ENCODE measurements at places on chromosomes 6 and 20.
A peak's percentile ranks its signal among the peaks of the same experiment; 100 is the strongest.

- no peak for DNase-seq
Measured at GRCh38 chr20:45318948-45319347, 10.8 kb upstream of the MATN4 start.

- DNase-seq = no peak
Measured at GRCh38 chr6:30748851-30749540, 4.6 kb upstream of the IER3 start.

DNA sequence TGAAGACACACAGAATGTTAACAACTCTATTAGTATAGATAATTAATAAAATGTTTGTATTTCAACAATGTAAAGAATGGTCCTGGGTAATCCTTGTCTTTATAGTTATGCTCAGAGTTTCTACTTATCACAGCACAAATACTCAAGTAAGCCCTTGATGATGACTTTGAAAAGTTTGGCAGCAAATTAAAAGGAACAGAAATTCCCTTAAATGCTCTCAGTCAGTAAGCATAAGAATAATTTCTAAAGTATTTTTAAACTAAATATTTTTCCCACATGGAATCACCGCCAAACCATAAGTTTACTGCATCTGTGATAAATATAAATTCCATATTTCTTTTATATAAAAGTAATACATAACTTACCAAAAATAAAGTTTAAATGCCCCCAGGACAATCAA is 96.1 kb downstream of the COL12A1 start:
- DNase-seq = no peak

DNA sequence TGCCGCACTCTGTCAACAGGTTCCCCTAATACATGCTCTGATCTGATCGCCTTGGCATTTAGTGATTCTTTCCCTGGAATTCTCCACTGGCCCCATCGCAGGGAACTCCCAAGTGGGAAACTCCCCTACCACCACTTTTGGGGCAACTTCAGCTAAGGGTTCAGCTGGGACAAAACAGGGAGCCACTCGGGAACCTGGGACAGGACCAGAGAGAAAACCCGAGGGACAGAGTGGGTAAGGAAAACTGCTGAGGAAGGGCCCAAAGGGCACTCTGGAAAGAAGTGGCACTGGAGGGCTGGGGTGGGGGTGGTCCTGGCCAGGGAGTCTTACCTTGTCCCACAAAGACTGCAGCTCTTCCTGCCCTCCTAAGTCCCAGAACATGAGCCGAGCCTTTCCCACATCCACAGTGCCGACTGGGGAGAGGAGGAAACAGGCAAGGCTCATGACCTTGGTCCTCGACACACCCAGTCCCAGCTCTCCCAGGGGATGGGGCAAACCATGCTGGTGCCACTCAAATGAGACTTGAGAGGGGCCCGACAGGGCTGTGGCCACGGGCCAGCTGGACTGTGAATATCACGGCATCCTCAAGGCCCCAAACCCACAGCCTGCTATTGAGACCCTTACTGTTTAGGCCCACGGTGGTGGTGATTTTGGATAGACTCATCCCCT is 1.6 kb downstream of the ARFRP1 start:
- no peak for DNase-seq

DNA sequence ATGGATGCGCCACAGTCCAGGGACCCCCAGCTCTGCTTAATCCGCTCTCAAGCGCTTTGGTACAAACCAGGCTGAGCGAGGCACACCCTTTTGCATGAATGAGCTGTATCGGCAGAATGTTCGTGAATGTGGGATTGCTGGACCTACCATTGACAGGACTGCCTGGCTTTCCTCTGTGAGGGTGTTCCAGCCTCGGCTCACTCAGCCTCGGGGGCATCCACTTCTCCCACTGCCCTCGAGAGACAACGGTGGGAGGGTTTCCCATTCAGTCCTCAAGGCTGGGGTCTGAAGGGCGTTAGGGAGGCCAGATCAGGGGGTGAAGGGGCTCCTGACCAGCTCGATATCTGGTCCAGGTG is 17.4 kb downstream of the MDFI start:
- DNase-seq = no peak

- no peak for DNase-seq
Measured at GRCh38 chr6:47306887-47307286, 2.8 kb downstream of the TNFRSF21 start.

DNA sequence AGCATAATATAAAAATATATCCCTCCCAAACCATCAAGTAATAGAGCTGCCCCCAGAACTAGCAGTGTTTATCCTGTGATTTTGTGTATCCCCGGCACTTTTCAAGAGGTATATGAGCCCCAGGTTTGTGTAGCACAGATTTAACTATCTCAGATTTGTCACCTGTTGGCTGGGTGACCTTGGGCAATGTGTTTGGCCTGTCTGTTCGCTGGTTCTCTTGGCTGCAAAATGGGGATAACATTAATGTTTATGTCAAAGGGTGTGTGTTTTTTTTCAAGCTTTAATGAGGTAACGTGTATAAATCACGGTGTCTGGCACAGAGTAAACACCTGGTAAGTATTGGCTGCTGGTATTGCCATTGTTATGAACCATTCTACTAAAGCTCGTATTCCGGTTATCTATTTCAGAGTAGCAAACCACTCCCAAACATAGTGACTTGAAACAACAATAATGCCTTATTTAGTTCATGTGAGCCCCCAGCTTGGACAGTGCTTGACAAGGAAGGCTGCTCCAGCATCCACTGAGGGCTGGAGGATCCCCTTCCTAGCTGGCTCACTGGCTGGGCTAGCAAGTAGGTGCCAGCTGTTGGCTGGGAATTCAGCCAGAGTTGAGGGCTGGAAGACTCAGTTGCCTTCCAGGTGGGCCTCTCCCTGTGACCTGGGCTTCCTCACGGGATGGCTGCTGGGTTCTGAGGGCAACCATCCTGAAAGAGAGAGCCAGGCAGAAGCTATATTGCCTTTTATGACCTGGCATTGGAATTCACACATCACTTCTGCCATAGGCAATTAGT is 36.2 kb downstream of the PDRG1 start:
- DNase-seq = peak; percentile 71

DNA sequence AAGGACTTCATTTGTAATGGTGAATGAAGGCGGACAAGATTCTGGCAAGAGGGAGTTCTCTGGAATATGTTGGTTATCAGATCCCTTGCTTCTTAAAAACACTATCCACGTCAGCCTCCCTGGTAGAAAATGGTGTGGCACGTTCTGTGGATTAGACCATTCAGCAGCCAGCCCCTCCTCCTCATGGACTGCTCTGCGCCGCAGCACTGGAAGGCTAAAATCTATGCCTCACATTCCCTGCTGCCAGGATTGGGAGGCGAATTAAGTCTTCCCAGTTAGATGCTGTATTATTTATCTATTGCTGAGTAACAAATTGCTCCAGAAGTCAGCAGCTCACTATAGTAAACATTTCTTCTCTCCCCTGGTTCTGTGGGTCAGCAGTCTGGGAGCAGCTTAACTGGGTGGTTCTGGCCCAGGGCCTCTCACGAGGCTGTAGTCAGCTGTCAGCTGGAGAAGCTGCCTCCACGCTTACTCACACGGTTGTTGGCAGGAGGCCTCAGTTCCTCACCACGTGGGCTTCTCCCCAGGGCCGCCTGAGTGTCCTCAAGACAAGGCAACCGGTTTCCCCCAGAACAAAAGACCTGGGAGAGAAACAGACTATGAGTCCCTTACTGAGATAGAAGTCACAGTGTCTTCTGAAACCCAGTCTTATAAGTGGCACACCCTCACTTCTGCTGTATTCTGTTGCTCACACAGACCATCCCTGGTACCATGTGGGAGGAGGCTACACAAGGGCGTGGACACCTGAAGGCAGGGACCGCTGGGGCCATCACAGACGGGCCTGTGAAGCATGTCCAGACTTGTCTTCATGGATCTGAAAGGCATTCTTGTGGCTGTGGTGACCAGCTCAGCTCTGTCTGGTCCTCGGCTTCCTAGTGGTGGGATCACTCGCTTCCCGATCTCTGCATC is 101.0 kb downstream of the NRN1 start:
- DNase-seq = no peak

- DNase-seq = no peak
Measured at GRCh38 chr6:116405652-116406356, 35.1 kb downstream of the DSE start.

GRCh38 chr20:63434599-63435378 is 37.7 kb downstream of the KCNQ2 start:
- no peak for DNase-seq
